Gastroesophageal sphincter (tissue), 4 donors: ENCODE measurements at places on chromosomes 4 and X.
A peak's percentile ranks its signal among the peaks of the same experiment; 100 is the strongest.

DNA sequence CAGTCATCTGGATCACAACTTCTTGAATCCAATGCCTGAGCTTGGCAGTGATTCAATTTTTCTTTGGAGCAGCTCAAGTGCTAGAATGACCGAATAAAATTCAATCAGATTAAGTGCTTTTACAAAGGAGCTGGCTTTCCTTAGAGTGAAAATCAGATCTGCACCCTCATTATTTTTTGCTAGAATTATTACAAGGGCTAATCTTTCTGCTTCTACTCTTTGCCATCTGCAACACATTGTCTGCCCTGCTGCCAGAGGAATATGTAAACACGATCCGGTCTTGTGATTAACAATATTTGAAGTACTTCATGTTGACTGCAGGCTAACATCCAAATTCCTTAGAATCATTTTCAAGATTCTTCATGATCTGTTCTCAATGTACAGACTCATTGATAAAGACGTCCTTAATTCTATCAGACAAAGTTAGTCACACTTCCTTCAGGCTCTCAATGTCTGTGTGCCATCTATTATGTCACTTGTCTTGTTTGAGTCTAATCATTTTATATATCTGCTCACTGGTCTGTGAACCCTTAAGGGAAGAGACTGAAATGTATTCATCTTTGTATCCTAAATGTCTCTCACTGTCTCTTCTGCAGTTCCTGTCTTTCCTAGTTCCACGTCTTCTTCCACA is 531.2 kb downstream of the GALNTL6 start:
- no peak for ATAC-seq

GRCh38 chr4:47203593-47203992 is 172.2 kb downstream of the GABRB1 start:
- no peak for ATAC-seq

DNA sequence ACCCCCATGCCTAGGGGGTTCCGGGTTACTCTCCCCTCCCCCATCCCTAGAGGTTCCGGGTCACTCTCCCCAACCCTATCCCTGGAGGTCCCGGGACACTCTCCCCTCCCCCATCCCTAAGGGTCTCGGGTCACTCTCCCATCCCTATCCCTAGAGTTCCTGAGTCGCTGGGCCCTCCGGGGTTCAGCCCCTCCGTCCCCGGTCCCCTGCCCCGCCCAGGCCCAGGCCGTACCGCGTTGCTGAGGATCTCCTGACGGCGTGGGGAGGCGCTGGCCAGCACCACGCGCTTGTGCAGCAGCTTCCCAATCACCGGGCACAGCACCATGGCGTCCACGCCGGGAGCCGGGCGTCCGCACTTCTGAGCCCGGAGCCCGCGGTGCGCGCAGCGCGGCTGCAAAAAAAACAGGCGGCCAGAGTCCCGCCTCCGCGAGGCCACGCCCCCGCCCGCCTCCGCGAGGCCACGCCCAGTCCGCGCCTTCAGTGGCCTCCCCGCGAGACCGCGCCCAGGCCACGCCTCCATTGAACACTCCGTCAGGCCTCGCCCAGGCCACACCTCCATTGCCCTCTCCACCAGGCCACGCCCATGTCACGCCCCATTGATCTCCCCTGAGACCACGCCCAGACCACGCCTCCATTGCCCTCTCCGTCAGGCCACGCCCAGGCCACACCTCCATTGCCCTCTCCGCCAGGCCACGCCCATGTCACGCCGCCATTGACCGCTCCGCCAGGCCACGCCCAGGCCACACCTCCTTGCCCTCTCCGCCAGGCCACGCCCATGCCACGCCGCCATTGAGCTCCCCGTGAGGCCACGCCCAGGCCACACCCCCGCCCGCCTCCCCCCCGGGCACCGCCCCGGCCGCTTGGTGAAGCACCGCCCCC is at the start of gene ASMTL:
Gene ASMTL, minus strand, starts transcription at position 394 of the 879 bp plus-strand sequence. Its CDS starts 69 bp downstream, at position 325.
- peak; percentile 92 for ATAC-seq

- ATAC-seq = no peak
Measured at GRCh38 chrX:65528705-65529340, 5.8 kb downstream of the LAS1L start.

DNA sequence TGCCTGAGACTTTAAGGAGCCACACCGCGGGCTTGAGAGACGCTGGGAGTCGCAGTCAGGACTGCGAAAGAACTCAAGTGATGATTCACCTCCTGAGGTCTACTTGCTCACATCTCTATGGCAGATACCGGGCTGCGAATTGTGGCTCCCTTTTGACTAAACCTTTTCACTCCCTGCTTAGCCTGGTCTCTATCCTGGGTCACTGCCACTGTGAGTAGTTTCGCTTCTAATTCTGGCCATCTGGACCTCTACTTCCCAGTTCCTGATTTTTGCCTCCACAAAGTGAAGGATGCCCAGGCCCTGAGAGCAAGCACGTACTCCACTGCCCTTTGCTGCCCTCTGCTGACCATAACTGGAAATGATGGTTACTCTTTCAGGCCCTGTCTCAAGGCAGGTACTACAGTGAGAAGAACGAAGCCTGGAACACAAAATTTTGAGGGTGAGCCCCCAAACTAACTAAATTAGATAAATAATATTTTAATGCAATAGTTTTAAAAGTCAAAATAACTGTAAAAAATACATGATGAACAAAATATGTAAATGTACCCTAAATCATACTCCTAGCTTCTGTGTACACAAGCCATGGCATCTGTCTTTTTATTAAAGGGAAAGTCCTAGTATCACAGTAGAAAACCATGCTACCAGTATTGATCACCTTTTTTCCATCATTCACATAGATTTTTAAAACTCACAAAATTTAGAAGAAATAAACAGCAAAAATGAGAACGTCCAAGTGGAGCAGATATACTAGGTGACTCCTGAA is 16.7 kb downstream of the MAD2L1 start:
- ATAC-seq = peak; percentile 90

GRCh38 chrX:138908577-138908976 is 197.1 kb upstream of the FGF13 start:
- no peak for ATAC-seq

- ATAC-seq = no peak
Measured at GRCh38 chr4:971666-972500, 1.5 kb downstream of the DGKQ start.

GRCh38 chr4:57607566-57608180 is 497.5 kb upstream of the IGFBP7 start:
- no peak for ATAC-seq

- ATAC-seq = peak; percentile 35
Measured at GRCh38 chrX:118594697-118595420, 99.2 kb downstream of the DOCK11 start.

DNA sequence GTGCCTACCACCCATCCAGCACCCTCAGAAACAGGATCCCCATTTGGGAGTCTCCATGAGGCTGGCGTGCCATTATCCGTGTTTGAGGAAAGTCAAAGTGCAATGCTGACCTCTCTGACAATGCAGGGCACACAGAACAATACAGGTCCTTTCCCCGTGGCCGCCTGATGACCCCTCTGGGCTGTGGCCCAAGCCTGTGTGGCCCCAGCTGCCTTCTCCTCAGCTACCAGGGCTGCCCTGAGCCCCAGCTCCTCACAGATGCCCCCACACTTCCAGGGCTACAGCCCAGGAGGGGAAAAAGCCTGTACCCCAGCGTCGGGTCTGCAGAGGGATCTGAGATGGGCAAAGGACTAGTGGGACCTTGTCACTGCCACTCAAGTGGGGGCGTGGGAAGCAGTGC is 15.5 kb downstream of the ZFYVE28 start:
- ATAC-seq = no peak

DNA sequence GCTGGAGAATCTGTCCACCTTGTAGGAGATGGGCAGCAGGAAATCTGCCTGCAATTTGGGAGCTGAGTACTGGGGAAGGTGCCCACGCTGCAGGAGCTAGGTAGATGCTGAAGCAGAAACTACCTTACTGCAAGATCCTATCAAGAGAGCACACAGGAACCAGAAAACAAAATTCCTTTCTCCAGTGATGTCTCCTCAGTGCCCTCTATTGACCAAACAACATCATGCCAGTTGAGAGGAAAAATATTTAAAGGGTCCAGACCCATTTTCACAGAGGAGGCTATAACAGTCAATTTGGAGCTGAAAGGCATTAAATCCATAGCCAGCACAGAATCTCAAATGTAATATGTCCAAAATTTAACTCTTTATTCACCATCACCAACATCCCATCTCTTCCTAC is 406.8 kb downstream of the SLITRK2 start:
- ATAC-seq = no peak

DNA sequence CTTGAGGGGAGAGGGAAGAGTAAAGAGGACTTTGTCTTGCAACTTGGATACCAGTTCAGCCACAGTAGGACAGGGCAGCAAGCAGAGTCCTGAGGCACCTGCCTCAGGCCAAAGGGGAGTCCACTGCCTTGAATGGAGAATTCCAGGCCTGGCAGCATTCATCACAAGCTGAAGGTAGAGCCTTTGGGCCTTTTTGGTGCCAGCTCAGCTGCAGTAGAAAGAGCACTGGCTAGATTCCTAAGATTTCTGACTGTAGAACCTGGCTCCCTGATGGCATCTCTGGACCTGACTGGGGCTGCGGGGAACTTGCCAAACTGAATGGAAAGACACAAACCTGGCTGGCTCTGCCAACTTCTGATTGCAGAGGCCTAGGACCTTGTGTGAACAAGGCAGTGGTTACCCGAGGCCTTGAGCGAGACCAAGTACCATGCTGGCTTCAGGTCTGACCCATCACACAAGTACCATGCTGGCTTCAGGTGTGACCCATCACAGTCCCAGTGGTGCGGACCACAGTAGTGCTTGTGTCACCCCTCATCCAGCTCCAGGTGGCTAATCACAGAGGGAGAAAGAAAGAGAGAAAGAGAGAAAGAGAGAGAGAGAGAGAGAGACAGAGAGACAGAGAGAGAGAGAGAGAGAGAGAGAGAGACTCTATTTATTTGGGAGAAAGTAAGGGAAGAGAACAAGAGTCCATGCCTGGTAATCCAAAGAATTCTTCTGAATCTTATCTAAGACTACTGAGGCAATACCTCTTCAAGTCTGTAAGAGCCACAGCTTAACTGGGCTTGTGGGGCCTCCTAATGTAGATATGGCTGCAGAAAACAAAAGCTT is 137.6 kb upstream of the SPIN4 start:
- ATAC-seq = no peak

- ATAC-seq = peak; percentile 81
Measured at GRCh38 chr4:54091637-54092404, 8.1 kb upstream of the GSX2 start.

- no peak for ATAC-seq
Measured at GRCh38 chr4:44025376-44026020, 423.1 kb downstream of the KCTD8 start.

GRCh38 chr4:138898282-138898681 is 117.3 kb upstream of the NOCT start:
- no peak for ATAC-seq

GRCh38 chrX:103405009-103405333 is 28.6 kb downstream of the BEX3 start:
- no peak for ATAC-seq

GRCh38 chr4:145827885-145828284 is 110.7 kb downstream of the ZNF827 start:
- ATAC-seq = no peak

DNA sequence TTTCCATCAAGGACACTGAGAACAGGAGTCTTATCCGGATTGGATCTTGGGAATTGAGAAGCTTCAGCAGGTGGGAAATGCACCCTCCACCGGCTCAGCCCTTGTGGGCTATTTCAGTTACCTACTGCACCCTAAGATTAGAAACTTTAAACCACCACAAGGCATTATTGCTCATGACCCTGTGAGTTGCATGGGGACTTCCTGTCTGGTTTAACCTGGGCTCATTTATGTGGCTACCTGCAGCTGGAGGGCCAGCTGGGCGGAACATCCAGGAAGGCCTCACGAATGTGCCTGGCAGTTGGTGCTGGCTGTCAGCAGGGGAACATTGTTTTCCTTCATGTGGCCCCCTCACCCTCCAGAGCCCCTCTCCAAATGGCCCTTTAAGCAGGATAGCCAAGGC is 164.1 kb downstream of the DEFB131A start:
- ATAC-seq = no peak

GRCh38 chr4:124874172-124874450 is 161.6 kb upstream of the ANKRD50 start:
- ATAC-seq = no peak

DNA sequence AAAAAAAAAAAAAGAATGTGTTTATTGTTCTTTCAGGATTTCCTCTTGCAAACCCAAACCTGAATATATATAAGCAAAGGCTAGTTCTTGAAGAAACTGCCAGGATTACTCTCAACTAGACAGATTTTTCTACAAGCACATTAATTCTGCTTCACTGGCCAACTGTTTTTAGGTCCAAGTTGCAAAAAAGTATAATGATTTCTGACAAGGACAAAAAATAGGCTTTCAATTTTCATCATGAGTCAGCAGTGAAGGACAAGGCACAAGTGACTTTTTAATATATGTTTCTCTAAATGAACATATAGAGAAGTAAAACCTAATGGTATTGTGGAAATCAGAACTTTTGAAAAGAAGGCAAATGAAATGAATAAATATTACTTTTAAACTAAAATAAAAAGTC is 73.7 kb downstream of the ELOVL6 start:
- ATAC-seq = no peak

DNA sequence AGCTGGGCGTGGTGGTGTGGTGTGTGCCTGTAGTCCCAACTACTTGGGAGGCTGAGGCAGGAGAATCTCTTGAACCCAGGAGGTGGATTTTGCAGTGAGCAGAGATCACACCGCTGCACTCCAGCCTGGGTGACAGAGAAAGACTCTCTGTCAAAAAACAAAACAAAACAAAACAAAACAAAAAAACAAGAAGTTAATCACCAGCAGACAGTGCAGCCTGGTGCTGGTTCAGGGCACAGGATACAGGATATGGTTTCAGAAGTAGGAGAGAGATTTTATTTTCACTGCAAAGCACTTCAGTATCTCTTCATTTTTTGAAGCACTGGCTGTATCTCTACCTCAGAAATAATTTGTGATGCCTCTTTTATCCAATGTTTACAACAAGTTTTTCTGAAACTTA is 1222.9 kb upstream of the PRKX start:
- no peak for ATAC-seq

DNA sequence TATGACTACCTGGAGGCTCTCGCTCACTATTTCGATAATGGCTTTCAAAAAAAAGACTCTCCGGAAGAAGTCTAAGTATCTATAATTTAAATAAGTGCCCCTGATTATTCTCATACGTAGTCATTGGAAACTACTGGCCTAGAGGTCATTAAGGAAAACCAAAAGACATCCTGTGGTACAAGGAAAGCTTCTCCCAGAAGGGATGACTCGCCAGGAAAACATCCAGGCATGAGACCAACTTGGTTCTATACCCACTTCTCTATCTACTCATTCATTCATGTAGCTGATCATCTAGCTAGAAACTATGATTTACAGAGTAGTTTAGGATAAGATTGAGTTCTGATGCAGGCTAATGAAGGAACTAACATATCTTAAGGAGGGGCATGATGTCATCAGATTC is 37.7 kb downstream of the SOX3 start:
- no peak for ATAC-seq
